Stimulated activated CD4-positive, alpha-beta T cell treated with anti-CD3 and anti-CD28 coated beads, Interleukin-12 subunit alpha, Interleukin-12 subunit beta, amount 100 ng/mL, for 48 hours (primary cell): ENCODE measurements at places on chromosomes 7 and 10.

DNA sequence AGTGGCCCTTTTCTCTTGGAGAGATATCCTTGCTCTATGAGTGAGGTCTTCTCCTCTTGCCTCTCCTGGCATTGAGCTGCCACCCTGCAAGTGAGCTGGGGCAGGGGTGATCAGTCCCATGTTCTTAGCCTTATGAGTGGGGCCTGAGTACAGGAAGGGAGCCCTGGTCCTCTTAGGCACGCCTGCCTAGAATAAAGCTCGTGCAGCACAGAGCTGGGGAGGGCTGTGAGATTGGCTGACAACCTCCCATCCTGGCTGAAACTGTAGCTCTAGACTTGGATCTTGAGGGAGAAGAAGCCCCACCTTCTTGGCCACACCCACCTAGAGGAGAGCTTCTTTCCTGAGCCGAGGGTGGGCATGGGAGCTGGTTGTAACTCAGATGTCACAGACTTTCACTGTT is 305.0 kb upstream of the ZNF32 start:
- no peak for DNase-seq

DNA sequence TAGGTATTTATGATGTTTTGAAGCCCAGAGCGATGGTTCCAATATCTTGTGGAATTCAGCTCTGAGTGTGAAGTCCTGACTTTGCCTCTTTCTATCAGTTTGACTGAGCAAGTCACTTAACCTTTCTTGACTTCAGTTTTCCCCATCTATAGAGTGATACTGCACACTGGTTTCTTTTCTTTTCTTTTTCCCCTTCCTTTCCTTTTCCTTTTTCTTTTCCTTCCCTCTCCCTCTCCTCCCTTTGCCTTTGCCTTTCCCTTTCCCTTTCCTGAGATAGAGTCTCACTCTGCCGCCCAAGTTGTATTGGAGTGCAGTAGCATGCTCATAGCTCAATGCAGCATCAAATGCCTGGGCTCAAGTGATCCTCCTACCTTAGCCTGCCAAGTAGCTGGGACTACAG is 20.6 kb downstream of the SGPL1 start:
- no peak for DNase-seq

- no peak for DNase-seq
Observed at GRCh38 chr10:102119417-102120141, 589 bp downstream of the LDB1 start.

DNA sequence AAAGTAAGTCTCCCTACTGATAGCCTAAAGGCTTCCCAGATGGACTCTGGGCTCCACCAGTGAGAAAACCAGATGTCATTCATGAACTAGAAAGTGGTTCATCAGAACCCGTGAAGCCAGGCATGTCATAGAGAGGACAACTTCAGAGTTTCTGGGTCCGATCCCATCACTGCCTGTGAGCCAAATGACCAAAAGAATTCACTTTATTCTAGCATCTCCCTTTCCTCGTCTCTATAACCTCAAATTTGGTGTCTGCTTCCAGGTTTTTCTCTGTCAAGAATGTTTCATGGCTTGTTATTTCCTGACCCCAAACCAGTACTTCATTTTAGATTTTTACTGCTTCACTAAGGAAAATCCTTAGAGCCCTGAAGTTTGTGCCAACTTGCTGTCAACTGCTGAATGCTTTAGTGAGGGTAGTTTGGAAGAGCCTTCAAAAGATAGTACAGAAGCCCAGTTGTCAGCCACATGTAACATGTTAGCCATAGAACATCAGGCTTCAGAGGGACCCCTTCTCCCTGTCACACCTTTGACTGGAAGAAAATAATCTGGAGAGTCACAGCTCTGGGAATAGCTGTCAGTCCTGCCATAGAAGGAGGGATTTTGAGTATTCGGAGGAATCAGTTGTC is 34.0 kb downstream of the ITGB8 start:
- DNase-seq, result no peak

- DNase-seq, result no peak
Observed at GRCh38 chr7:151125470-151125845, 39.2 kb downstream of the AGAP3 start.

- no peak for DNase-seq
Observed at GRCh38 chr10:131275691-131276090, 35.8 kb downstream of the TCERG1L start.

DNA sequence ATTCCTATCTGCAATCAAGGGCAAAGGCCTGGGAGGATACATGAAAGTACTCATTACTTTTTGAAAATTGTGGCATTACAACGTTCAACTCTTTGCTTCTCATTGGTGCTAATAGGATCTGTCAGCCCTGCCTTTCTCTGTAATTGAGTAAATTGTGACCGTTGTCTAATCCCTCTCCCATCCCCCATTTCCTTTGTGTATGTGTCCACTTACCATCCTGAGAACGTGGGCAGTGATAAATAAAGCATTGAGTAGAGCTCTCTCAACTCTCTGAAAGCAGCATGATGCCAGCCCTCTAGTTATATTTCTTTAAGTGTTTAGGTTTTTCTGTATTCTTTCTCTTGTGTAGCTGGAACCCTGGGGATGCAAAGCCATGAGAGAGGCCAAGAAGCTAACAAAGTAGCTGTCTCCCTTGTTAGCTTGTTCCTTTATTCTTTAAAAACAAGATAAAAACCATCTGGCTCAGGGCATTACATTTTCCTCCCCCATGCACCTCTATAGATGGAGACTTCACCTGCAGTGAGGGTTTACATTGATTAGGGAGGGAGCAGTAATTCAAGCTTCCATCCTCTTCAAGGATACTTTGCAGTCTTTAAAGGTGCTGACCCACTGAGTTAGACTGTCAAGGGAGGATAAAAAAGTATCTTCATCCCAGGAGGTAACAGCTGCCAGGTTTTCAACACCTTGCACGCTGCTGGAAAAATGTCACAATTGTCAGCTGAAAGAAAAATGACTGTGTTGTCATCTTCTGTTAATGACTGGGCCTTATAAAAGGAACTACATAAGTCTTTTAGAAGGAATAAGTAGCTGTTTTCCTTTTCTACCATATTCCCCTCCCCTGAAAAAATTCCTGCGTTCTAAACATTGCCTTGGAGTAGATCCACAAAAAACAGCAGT is 112.3 kb downstream of the BTRC start:
- no peak for DNase-seq

DNA sequence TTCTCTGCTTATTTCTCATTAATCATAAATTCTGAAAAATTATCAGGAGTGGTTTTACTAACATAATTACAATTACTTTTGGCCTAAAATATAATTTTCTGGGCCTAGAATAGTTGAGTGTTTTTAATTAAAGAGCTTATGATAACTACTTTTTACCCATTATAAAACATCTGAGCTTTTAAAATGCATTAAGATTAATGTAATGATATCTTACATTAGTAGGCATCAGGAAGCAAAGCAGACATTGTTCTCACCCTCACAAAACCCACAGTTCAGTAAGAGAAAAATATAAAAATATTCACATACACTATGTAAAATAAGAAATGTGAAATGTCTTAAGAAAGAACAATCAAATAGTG is 443.7 kb upstream of the SEMA3A start:
- no peak for DNase-seq

- DNase-seq, result no peak
Observed at GRCh38 chr10:111698711-111699110, 484.9 kb downstream of the GPAM start.

DNA sequence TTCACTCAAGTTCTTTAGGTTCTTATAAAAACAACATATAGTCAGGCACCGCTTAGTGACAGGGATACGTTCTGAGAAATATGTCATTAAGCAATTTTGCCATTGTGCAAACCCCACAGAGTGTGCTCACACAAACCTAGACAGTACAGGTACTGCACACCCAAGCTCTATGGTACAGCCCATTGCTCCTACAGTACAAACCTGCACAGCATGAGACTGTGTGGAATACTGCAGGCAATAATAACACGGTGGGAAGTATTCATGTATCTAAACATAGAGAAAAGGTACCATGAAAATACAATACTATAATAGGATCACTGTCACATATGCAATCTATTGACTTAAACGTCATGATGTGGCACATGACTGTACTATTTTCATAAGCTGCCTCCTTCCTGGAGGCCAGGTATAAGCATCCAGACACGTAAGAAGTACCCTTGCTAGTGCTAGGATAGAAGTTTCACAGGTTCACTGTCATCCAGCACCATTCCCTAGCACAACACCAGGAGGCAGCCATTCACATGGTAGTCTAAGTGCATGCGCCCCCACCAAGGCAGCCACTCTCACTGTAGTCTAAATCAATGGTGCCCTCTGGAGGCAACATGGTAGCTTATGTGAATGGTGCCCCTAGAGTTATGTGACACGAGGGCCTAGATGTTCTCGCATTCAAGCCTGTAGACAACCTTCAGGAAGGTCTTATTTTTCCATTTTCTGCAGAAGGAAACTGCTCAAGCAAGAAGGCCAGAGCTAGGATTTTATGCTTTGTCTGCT is 98.5 kb downstream of the ARHGAP22 start:
- no peak for DNase-seq

DNA sequence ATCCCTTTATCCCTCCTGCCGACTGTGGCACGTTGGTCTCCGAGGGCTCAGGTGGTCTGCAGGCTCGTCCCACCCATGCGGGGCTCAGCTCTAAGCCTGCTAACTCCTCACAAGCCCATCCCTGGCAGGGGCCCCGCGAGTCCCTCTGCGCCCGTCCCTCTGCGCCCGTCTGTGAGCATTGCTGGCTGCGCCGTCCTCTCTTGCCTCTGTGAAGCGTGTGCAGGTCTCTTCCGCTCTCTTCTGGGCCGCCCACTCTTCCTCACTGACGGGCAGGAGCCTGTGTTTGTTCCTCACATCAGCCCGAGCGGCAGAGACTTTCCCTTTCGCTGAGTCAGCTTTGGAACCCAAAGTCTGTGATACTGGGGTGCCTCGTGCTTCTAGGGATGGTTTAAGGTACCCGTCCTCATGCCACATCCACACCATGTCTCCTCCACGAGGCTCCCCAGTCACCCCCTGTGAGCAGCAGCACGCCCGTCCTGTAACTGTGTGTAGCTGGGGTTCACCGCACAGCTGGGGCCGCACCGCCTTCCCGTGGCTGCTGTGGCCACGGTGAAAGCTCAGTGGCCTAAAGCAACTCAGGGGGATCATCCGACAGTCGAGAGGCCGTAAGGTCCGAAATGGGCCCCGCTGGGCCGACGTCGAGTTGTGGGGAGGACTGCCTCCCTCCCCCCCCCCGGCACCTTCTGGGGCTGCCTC is 35.5 kb downstream of the ADGRA1 start:
- DNase-seq, result no peak

DNA sequence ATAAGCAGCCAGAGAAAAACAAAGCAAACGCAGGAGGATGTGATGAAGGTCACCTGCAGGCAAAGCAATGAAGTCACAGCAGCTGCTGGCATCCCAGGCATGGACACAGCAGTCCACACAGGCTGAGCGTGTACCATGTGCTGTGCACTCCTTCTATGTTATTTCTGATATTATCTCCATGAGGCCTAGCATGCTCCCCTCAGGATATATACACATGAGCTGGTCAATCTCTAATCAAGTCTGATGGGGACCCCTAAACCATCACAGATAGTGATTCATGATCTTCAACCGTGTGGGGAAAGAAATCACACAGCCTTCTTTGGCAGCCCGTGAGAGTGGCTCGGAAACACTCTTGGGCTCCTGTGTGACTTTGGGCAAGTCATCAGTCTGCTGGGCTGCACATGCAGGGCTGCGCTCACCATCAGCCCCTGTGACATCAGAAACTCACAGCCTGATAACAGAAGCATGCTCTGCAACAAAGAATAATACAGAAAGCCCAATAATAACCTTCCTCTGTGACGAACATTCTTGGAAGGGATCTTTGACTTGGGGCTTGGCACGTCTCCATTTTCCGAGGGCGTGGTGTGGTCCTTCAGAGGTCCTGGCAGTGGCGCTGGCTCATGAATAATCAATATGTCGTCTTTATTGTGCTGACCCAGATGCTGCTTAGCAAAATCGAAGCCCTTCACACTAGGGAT is 83.0 kb upstream of the ATP6V0A4 start:
- no peak for DNase-seq

GRCh38 chr7:23369695-23370404 is 70.7 kb downstream of the MALSU1 start:
- no peak for DNase-seq
